ENCODE measurements at places on chromosomes 13 and 19.

GRCh38 chr13:41387576-41387975 is 69.8 kb upstream of the RGCC start:
- no peak for DNase-seq

DNA sequence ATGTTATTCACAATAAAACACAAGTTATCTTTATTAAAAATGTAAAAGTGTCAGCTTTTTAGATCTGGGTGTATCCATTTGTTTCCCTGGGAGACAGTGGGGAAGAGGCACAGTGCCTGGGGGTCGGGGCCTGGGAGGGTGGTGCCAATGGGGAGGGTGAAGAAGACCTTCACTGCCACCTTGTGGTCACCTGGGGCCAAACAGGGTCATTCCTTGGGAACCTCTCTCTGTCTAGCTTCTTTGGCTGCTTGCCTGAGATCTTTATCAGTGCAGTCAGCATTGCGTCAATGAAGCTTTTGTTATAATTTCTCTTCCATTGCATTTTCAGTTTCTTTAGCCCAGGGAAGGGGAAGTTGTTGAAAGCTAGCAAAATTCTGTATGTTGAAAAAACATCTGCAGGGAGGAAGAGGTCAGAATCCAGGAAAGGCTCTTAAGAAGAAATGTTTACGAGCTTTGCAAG is 39.1 kb downstream of the PCDH8 start:
- DNase-seq, result peak; percentile 66

- DNase-seq, result no peak
Measured at GRCh38 chr19:29660835-29661234, 4.4 kb upstream of the PLEKHF1 start.

GRCh38 chr13:77306458-77306857 is 20.4 kb downstream of the MYCBP2 start:
- no peak for DNase-seq

DNA sequence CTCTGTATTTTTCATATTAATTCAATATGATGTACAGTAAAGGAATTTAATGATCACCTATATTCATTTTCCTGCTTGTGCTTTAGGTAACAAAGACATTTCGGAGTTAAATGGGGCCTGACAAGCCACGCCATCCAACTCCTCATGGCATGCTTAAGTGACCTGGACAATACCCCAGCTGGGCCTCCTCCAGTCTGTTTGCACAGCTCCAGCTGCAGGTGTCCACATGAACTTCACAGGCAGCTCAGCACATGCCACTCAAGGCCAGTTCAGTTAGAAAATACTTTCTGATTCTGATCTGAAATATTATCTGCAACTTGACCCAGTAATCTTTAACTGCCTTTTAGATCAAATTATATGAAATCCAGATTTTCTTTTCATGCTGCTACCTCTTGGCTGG is 89.6 kb upstream of the SLC15A1 start:
- no peak for DNase-seq
